Neural crest cell (in vitro differentiated cells): ENCODE measurements at places on chromosomes 5 and 9. TPM values are rescaled to one million over a fixed set of nuclear protein-coding genes. Genes with fewer than 3 reads are reported as not detected.

DNA sequence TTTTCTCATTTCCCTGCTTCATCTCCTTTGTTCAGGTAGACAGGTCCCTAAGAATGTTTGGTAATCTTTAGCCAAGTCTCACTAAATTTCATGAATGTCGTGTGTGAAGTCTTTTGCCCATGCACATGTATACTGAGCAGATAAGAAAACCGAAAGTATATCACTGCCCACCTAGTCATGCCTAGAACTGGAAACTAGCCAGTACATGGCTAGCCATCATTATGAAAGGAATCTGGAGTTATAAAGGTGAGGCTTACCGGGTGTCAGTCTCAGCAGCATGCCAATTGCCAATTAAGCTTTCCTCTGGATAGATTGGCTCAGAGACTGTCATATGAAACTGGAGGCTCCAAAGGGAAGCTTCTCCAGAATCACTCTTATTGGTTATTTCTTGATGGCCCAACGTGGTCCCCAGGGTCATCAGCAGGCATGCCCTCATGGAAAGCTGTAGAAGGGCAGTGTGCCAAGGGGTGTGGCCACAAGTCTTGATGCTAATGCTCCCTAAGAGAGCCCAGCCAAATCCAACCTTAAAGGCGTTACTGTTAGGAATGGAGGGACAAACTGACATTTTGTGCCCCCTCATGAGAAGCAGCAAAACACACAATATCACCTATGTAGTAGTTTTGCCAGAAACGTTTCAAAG lies 307.3 kb upstream of the PIK3R1 start:
- DNase-seq = no peak

GRCh38 chr5:96703384-96703920 lies 41.3 kb downstream of the CAST start:
- no peak for DNase-seq

- DNase-seq = peak; percentile 83
Measured at GRCh38 chr5:177111720-177112394, 21.7 kb upstream of the NSD1 start.

DNA sequence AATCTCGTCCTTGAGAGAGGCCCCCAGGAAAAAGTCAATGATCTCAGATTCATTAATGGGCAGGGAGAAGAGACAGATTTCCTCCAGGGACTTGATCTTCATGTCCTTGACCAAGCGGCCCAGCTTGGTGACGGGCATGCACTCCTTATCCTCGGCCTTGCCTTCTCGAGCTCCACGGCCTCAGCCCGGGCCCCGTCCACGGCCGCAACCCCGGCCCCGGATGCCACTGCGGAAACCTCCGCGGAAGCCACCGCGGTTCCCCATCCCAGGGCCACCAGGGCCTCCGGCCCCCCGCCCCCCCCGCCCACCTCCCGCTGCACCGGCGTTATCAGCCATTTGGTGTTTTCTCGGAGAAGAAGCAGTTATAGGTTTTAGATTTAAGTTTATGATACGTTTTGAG lies 18.3 kb downstream of the INVS start:
- DNase-seq = no peak

Gene CRHBP
- total RNA-seq = 0.20 and 0.21 TPM in 2 replicates

DNA sequence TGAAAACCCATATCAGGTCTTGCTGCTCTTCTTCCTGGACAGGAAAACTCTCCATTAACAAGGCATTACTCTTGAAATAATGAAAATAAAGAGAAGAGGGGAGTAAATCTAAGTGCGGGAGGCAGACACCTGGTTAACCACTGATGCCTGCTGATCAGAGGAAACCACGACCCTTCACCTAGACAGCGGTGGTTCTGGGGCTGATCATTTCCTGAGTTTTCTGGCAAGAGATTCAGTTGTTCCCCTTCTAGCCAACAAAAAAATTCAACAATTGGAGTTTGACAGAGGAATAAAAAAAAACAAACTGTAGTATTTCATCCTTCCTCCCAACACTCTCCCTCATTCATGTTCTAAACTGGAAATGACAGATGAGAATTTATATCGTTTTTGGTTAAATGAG lies 3.0 kb downstream of the RLN2 start:
- DNase-seq = no peak

DNA sequence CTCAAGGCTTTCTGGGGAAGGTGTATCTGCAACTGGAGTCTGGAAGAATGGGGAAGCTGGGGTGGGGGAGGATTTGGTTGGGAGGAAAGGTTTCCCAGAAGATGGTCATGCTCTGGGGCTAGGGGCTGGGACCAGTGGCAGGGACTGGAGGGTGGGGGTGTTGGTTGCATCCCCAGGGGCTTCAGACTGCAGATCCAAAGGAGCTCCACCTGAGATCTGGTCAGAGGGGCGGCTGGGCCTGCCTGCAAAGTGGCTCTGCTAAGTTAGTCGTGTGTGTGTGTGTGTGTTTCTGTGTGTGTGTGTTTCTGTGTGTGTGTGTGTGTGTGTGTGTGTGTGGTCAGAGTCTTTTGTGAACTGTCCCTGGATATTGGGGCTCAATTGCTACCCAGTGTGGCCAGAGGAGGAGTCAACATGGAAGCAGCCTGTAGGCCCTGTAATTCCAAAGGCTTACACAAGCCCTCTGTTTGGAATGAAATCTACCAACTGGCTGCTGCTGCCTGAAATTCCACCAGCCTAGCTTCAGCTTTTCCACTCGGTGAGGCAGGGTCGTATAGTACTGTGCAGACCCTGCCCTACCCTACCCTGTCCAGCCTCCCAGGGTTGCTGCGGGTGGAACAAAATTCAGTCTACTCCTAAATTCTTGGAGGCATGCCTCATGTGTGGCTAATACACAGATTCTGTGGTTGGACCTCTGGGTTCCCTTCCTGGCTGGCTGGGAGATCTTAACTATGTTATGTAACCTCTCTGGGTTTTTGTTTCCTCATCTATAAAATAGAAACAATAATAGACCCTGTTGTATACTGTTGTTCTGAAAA lies 12.5 kb upstream of the SYNPO start:
- no peak for DNase-seq

GRCh38 chr9:94084314-94084713 lies at the start of gene PTPDC1:
TSS of gene PTPDC1 (plus strand) at chr9:94084464. CDS start at chr9:94084531, 67 bp downstream.
- peak; percentile 39 for DNase-seq

- DNase-seq = no peak
Measured at GRCh38 chr5:83564069-83564749, 92.7 kb downstream of the VCAN start.

DNA sequence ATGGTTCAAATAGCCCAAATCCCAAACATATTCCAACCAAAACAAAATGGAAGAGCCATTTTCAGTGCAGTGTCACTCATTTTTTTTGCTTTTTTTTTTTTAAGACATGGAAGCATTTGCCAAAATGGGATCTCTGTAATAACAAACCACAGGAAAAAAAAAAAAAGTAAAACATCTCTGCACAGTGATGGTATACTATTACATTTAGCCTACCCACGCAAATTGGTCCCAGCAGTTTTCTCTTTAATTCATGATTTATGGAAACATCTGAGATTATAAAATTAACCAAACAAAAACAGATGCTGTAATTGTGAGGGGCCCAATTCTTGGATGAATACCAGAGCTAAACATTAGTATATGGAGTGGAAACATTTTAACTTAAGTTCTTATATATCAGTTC lies 566.6 kb downstream of the ZNF608 start:
- DNase-seq = no peak

GRCh38 chr5:116529615-116530014 lies 45.0 kb downstream of the SEMA6A start:
- no peak for DNase-seq

- no peak for DNase-seq
Measured at GRCh38 chr5:172443441-172444109, 10.8 kb downstream of the SH3PXD2B start.

DNA sequence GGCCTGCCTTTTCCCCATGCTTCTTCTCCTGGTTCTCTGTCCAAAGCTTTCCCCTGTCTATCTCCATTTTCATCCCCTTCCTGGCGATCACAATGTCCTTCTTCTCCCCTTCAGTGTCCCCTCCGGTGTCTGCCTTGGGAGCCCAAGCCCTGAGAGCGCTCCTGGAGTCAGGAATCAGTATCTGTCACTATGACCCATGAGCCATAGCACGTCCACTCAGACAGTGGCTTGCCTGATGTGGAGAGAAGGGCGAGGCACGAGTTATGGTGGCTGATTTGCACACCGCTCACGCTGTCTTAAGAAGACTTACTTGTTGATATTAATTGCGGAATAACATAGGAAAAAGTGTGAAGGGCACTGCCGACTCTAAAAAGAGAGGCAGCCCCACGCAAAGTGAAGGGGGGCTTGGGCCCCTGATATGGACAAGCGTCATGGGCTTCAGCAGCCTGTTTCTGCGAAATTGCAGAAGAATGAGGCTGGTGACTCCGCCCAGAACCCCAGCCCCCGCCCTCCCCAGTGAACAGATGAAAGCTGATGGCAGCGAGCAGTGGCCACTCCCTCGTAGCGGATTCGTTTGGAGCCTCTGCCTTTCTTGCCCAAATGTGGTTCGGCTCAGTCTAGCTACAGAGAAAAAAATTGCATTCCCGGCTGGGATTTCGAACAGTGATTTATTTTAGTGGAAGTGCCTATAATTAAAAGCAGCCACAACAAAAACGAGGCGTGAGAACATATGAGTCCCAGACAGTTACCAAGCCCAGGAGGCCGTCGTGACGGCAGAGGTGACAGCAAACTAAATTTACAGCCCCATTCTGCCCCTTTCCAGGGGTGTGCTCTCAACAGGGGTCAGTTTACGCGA lies 149.8 kb downstream of the ICE1 start:
- DNase-seq = no peak

- DNase-seq = no peak
Measured at GRCh38 chr5:1551426-1552301, 27.9 kb upstream of the LPCAT1 start.

- no peak for DNase-seq
Measured at GRCh38 chr5:55027595-55027994, 3.5 kb downstream of the GZMK start.

Gene ARL14EPL
- total RNA-seq = not detected in 2 replicates

Gene ENTPD2
- total RNA-seq = not detected in 2 replicates

Gene CHD1
- total RNA-seq = 72.0 and 75.3 TPM in 2 replicates

DNA sequence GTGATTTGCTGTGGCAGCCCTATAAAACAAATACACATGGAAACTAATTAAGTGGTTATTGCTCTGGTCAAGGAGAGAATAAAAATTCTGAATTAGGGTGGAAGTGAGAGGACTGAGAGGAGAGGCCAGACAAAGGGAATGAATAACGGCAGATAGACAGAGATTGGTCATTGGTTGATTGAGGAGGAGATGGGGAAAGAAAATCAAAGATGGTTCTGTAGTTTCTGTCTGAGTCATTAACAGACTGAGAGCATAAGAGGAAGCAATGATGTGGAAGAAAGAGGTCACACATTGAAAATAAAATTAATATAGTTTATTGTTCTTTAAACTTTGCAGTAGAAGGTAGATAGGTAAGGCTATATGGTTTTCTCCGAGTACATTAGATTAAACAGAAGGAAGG lies 469.8 kb downstream of the ACTL7B start:
- DNase-seq = no peak

- no peak for DNase-seq
Measured at GRCh38 chr5:31465291-31465690, 66.6 kb downstream of the DROSHA start.

- DNase-seq = no peak
Measured at GRCh38 chr9:20242510-20243189, 379.6 kb downstream of the MLLT3 start.

DNA sequence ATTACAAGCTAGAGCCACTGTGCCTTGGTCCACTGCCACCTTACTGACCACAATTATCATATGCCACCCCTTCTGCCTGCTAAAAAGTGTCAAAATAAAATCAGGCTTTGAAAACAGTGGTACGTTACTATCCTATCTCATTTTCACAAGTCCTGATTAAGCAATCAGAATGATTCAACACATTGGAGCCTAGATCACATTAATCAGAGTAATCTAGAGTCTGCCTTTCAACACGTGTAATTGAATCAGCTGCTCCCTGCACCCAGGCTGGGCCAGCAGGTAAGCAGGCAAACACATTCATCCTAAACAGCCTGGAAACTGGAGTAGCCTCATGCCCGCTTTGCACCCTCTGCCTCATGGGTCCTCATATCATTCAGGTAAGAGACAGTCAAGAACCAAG lies 186.2 kb downstream of the DCP2 start:
- DNase-seq = no peak

- DNase-seq = no peak
Measured at GRCh38 chr9:447230-448025, 232.8 kb downstream of the DOCK8 start.

Gene FBP2
- not detected in 2 replicates for total RNA-seq

- DNase-seq = no peak
Measured at GRCh38 chr5:39876146-39876545, 451.4 kb upstream of the DAB2 start.

- DNase-seq = no peak
Measured at GRCh38 chr5:58107704-58108103, 352.2 kb downstream of the PLK2 start.

Gene PTGR1
- 51.5 and 61.7 TPM in 2 replicates for total RNA-seq

- no peak for DNase-seq
Measured at GRCh38 chr9:113886026-113886369, 9.9 kb downstream of the ZNF618 start.

GRCh38 chr5:72634444-72634843 lies 127.2 kb upstream of the ZNF366 start:
- DNase-seq = no peak

DNA sequence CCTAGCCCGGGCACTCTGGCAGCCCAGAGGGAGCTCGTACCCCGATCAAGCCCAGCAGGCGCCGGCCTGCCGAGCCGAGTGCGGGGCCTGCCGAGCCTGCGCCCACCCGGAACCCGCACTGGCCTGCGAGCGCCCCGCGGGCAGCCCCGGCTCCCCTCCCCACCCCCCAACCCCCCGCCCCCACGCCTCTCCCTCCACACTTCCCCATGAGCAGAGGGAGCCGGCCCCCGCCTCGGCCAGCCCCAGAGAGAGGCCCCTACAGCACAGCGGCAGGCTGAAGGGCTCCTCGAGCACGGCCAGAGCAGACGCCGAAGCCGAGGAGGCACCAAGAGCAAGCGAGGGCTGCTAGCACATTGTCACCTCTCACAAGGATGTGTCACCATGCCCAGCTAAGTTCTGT lies 36.2 kb upstream of the CCDC180 start:
- no peak for DNase-seq

Gene LCN6
- not detected in 2 replicates for total RNA-seq

Gene RXRA
- total RNA-seq = 40.0 and 41.2 TPM in 2 replicates
